ENCODE measurements at places on chromosomes 4 and X.

DNA sequence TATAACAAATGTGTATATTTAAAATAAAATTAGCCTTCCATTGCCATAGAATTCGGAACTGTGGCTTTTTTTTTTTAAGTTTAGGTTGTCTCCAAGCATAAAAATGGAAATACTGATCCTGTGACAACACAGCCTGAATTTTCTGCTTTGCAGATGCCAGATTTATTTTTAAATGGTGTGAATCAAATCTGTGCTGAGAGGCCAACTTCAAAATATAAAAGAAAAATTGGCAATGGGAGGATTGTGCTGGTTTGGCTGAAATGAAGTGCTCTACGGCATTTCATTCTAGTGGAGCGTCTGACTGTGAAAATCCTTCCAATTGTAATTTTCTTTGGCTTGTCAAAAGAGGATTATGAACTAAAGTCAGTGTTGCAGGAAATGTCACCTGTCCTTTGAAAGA, 580.3 kb upstream of the ZFP42 start:
- no peak for DNase-seq

GRCh38 chr4:144967161-144967560, 130.8 kb downstream of the ANAPC10 start:
- no peak for DNase-seq

DNA sequence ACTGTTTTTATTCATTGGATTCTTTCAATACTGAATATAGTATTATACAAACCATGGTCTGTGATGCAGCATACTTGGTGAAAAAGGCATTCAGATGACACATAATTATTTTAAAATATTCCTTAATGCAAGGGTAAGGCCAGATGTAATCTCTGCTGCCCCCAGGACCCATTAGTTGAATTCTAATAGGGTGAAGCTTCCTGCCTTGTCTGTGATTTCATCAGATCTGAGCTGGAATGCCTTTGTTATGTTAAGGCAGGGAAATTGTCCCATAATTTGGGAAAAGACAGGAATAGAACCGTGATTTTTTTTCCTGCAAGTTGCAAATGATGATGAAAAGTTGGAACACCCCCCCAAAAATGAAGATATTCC, 26.1 kb downstream of the ZRSR2 start:
- DNase-seq: no peak

GRCh38 chr4:53562409-53562808, 28.9 kb downstream of the LNX1 start:
- no peak for DNase-seq

DNA sequence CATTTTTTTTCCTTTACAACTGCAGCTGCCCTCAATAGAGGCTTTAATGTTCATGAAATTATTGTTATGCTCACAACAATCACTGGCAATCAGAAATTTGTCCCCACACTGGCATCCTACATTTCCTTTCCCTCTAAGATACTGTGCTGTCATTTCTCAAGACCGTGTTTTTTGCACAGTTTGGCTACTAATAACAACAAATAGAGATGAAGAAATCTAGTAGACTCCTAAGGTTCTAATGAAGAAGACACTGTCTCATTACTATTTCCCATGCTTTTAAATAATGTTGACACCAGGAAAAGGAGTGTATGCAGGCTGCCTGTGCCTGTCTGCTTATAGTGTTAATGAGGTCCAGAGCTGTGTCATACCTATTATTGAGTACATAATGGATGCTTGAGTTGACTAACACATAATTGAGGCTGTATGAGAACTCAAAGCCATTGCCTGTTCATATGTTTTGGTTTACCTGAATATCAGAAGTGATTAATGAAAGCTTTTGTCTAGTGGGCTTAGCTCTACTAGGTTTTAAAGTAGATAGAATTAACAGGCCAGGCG, 1.5 kb upstream of the EIF4E start:
- no peak for DNase-seq

Measured in colonic mucosa (tissue), 4 donors.